Neuronal stem cell (in vitro differentiated cells): ENCODE measurements at places on chromosomes 1 and 21.

GRCh38 chr1:160115545-160116282 is at the start of gene ATP1A2:
Gene ATP1A2, plus strand, starts transcription at chr1:160115759. Its CDS starts 103 bp downstream, at chr1:160115862.
- peak; percentile 66 for DNase-seq

- no peak for DNase-seq
Measured at GRCh38 chr1:158931055-158931737, at the start of gene PYHIN1. Gene PYHIN1, plus strand, starts transcription at chr1:158931552. Its CDS starts 5,359 bp downstream, at chr1:158936911.

DNA sequence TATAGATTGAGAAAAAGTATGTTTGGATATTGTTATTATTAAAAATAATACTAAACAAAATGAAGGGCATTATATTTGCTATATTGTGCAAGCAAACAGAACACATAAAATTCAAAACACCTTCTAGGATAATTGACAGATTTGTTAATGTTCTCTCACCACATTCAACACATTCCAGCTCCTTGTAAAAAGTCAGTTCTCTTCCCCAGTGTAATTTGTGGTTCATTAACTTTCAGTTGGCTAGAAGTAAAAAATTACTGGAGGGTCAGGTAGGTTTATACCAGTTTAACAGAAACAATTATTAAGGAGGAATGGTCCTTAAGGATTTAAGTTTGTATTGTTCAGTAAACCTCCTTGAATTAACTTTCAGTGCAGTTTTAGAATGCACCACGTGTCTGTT is 1235.3 kb upstream of the ADGRL2 start:
- no peak for DNase-seq

- DNase-seq = peak; percentile 33
Measured at GRCh38 chr1:67307251-67308060, at the start of gene IL12RB2. Gene IL12RB2, plus strand, starts transcription at chr1:67307873. Its CDS starts 12,496 bp downstream, at chr1:67320369.

- no peak for DNase-seq
Measured at GRCh38 chr1:194710671-194711070, 1524.3 kb upstream of the B3GALT2 start.

GRCh38 chr1:104624538-104624937 is 874.8 kb downstream of the AMY1C start:
- DNase-seq = no peak

DNA sequence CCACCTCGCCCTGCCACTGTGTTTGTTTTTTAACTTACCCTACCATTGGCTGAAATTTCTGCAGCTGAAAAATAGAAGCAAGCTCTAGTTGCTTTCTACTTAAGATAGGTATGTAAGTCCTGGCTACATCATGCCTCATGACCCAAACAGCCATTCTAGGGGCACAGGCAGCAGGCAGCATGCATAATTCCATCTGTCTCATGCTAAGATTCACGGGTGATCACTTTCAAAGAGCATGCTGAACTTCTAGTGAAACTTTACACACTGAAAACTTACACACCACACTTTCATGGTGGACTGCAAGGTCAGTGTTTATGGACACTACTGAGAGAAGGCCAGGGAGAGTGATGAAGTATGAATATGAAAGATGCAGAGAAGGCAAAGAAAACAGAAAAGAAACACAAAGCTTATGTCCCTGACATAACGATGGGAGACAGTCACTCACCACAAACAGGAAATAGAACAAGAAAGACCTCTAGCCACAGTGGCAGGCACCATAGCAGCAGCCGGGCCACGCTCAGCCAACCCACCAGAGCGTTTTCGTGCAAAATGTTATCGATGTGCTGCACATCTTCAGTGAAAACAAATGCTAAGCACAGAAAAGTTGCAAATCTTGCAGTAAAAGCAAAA is 102.3 kb upstream of the TIAM1 start:
- no peak for DNase-seq

DNA sequence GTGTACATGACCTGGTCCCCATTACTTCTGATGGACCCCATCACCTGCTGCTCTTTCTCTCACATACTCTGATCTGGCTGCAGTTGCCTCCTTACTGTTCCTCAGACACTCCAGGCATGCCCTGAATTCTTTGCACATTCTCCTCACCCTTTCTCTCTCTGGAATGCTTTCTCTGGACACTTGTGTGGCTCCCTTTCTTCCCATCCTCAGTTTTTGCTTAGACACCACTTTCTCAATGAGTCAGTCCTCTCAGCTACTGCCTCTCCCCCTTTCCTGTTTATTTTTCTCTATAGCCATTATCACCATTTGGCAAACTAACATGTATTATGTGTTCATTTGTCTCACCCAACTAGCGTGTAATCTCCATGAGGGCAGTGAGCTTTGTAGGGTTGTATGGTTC is 28.1 kb downstream of the PLXNA2 start:
- no peak for DNase-seq

DNA sequence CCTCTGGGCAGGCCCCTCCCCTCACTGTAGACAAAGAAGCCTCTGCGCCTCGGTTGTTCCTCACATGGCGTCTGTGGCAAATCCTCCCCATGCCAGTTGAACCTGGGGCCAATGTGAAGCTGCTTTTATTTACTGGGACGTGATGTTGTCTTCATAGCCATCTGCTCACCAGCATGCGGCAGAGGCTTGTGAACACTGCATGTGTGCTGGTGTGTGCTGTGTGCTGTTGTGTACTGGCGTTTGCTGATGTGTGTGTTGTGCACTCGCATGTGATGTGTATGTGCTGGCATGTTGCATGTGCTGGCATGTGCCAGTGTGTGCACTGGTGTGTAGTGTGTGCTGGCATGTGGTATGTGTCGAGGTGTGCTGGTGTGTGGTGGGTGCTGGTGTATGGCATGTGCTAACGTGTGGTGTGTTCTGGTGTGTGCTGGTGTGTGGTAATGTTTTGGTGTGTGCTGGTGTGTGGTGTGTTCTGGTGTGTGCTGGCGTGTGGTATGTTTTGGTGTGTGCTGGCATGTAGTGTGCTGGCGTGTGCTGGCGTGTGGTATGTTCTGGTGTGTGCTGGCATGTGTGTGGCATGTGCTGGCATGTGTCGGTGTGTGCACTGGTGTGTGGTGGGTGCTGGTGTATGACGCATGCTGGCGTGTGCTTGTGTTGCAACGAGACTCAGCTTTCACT is 37.2 kb upstream of the TRAPPC10 start:
- DNase-seq = no peak
